HFFc6 (cell line): ENCODE measurements at places on chromosomes 6 and 20. TPM values are rescaled to one million over a fixed set of nuclear protein-coding genes. Genes with fewer than 3 reads are reported as not detected.

GRCh38 chr6:127618729-127619128 lies 41.8 kb downstream of the C6orf58 start:
- peak; percentile 32 for DNase-seq
- H3K4me1 ChIP-seq, result peaks cover 7% of the 10 kb centered on the region; the same call in 1 of the 2 replicates
- H3K27me3 ChIP-seq, result peaks cover 1% of the 10 kb centered on the region
- H3K4me3 ChIP-seq, result no peak overlapping the region
- no peaks in the 10 kb centered on the region for H3K36me3 ChIP-seq

- H3K4me1 ChIP-seq, result peaks cover 17% of the 10 kb centered on the region
- peaks cover 12% of the 10 kb centered on the region for H3K36me3 ChIP-seq
- DNase-seq, result no peak
- H3K27me3 ChIP-seq, result no peaks in the 10 kb centered on the region
- no peak overlapping the region for H3K27ac ChIP-seq
These were observed 128.8 kb downstream of the QKI start for GRCh38 chr6:163543321-163543720.

DNA sequence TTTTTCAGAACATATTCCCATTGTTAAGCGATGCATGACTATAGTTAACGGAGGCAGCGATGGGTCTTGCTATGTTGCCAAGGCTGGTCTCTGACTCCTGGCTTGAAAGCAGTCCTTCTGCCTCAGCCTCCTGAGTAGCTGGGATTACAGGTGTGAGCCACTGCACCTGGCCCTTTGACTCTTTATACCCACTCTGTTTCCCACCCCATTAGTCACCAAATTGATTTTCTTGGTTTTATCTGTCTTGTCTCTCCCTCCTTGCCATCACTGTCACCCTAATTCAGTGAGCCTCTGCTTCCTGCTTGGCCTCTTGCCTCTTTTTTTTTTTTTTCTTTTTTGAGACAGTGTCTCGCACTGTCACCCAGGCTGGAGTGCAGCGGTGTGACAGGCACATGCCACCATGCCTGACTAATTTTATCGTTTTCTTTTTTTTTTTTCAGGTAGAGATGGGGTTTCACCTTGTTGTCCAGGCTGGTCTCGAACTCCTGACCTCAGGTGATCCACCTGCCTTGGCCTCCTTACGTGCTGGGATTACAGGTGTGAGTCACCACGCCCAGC lies 31.3 kb downstream of the ZFAND3 start:
- DNase-seq, result no peak
- no peak overlapping the region for H3K4me3 ChIP-seq
- H3K27me3 ChIP-seq, result no peaks in the 10 kb centered on the region
- peaks cover 4% of the 10 kb centered on the region; the same call in 1 of the 2 replicates for H3K36me3 ChIP-seq

DNA sequence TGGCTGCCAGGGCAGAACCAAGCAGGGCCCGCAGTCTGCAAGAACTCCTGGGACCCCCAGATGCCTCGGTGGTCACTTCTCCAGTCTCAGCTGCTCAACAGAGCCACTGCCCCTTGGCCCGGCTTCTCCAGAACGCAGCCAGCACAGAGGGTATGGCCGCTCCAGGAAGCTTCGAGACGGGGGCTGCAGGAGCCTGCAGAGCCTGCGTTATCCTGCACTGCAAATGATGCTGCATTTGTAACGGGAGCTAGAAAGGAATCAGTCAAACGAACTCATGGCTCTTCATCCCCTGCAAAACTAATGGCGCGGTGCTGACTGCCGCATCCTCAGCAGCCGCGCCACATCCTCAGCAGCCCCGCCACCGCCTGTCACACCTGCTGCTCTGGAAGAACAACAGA lies 254.9 kb downstream of the TAF4 start:
- no peak overlapping the region for H3K4me3 ChIP-seq
- no peaks in the 10 kb centered on the region for H3K36me3 ChIP-seq
- no peaks in the 10 kb centered on the region for H3K4me1 ChIP-seq
- H3K27me3 ChIP-seq, result peaks cover 18% of the 10 kb centered on the region
- H3K27ac ChIP-seq, result no peak overlapping the region
- DNase-seq, result no peak

- DNase-seq, result no peak
- H3K4me3 ChIP-seq, result no peak overlapping the region
- H3K36me3 ChIP-seq, result peaks cover 14% of the 10 kb centered on the region
- H3K27ac ChIP-seq, result no peak overlapping the region
- peaks cover 18% of the 10 kb centered on the region for H3K4me1 ChIP-seq
These were observed 2.9 kb upstream of the RAB22A start for GRCh38 chr20:58306421-58307261.

DNA sequence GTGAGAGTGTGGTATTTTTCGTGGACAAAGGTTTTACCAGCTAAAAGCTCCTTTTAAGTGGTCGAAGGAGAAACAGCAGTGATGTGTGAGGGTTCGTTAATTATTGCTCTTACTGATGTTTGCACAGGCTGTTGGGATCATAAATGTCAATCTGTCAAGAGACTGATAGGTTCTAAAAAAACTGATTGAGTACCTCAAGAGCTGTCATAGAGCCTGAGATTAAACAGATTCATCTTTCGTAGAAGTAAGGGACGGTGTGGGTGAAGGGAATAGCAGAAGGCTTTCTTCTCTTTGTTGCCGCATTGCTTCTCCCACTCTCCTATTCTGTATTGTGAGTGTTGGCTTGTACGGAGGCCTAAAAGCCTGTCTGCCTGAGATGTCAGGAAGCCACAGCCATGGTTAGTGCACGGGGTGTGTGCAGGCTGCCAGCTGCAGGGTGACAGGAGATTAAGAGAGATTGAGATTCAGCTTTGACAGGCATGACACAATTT lies 291.0 kb downstream of the ZFAND3 start:
- H3K27ac ChIP-seq, result peak overlapping the region; percentile 19; the same call in 1 of the 2 replicates
- H3K27me3 ChIP-seq, result peaks cover 4% of the 10 kb centered on the region
- no peak for DNase-seq
- peaks cover 19% of the 10 kb centered on the region; the same call in 1 of the 2 replicates for H3K36me3 ChIP-seq

DNA sequence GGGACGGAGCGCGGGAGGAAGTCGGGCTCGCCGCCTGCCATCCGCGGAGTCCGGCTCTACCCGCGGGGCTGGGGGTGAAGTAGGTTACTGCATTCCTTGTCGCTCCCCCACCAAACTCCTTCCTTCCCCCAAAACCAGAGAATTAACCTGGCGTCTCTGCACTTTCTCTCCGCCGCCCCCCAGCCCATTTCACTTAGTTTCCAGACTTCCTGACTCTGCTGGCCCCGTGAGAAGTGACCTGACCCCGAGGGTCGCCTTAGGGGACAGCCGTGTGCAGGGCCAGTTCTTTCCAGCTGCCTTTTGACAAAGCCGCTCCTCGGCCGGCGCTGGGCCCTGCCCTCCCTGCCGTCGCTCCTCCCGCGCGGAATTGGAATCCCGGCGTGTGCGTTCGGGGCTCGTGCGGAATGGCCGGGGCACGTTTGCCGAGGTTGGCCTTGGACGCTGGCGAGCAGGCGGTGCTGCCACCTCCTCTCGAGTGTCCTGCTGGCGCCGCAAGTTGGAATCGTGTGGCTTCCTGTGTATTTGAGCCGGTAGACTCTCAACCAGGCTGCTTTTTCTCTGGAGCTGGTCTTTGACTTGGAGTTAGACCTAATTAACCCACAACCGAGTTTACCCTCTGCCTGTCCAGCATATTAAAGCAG lies 650 bp downstream of the DCBLD1 start:
- H3K27me3 ChIP-seq, result 0 out of 2 replicates have a peak, but pooled peaks cover 4% of the 10 kb centered on the region
- H3K4me3 ChIP-seq, result peak overlapping the region; percentile 95
- H3K4me1 ChIP-seq, result peaks cover 52% of the 10 kb centered on the region
- peak; percentile 54 for DNase-seq
- peak overlapping the region; percentile 86 for H3K27ac ChIP-seq

DNA sequence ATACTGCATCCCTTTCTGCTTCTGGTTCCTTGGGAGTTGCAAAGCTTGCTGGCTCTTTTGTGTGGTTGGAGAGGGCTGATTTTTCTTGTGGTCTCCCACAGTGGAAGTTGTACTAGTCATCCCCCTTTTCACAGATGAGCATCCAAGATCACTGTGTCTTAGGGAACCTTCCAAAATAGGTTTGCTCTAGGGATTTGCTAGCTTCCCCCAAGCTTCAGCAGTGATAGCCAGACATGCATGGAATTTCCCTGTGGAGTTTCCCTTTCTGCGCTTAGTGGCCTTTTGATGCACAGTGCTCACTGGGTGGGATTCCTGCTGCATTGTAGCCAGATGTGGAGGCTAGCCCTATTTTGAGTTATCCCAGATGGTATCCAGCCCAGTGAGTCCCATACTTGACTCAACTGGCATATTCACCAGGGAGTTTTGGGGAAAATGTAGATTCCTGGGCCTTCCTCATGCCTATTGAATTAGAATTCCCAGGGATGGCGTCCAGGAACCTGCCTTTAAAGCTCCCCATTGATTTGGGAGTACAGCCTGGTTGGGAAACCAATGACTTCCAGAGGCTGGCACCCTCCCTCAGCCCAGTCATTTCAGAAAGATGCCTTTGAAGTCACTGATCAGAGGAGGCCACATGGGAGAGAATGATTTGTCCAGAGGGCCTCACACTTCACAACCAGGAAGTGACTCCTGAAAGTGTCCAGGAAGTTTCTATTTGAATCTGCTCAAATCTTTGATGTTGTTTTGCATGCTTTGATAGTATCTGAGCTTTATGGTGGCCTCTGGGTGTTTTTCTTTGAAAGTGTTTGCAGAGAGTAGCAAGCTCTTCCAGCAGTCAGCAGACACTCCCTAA lies 25.9 kb downstream of the PPARD start:
- peak overlapping the region; percentile 7; the same call in 1 of the 2 replicates for H3K4me3 ChIP-seq
- peaks cover 40% of the 10 kb centered on the region for H3K36me3 ChIP-seq
- H3K4me1 ChIP-seq, result peaks cover 66% of the 10 kb centered on the region
- H3K27me3 ChIP-seq, result peaks cover 5% of the 10 kb centered on the region
- H3K27ac ChIP-seq, result peak overlapping the region; percentile 98

DNA sequence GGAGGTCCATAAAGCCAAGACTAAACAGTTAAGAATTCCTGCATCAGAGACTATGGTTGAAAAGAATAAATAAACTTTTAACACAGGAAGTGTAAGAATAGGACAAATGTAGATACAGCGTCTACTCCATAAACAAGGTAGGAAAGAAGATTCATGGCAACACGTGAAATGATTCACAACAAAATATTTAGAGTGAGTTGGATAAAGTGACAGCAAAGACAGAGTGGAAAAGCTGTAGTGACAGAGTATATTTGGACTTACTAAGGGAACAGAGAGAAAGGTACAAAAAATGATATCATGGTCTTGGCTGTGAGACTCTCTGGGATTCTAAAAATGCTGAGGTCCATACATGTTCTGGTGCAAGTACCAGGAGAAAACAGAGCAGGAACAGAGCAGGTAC lies 21.9 kb upstream of the KIAA0408 start:
- peaks cover 8% of the 10 kb centered on the region for H3K36me3 ChIP-seq
- peak overlapping the region; percentile 75 for H3K27ac ChIP-seq
- peaks cover 2% of the 10 kb centered on the region; the same call in 1 of the 2 replicates for H3K27me3 ChIP-seq
- no peak for DNase-seq

- H3K27me3 ChIP-seq, result peaks cover 8% of the 10 kb centered on the region
- no peak overlapping the region for H3K4me3 ChIP-seq
- H3K27ac ChIP-seq, result no peak overlapping the region
- no peaks in the 10 kb centered on the region for H3K4me1 ChIP-seq
- no peak for DNase-seq
- H3K36me3 ChIP-seq, result no peaks in the 10 kb centered on the region
These were observed 35.0 kb upstream of the LIN28B start for GRCh38 chr6:104921896-104922295.

GSTA2 gene
- not detected in 3 replicates for total RNA-seq

- H3K27ac ChIP-seq, result no peak overlapping the region
- peaks cover 8% of the 10 kb centered on the region for H3K27me3 ChIP-seq
- no peaks in the 10 kb centered on the region; the same call in 1 of the 2 replicates for H3K36me3 ChIP-seq
- DNase-seq, result no peak
- H3K4me1 ChIP-seq, result no peaks in the 10 kb centered on the region
- no peak overlapping the region for H3K4me3 ChIP-seq
These were observed 66.7 kb downstream of the MOCS1 start for GRCh38 chr6:39867592-39867991.

- peak overlapping the region; percentile 71 for H3K4me3 ChIP-seq
- H3K27ac ChIP-seq, result no peak overlapping the region
- peaks cover 6% of the 10 kb centered on the region for H3K27me3 ChIP-seq
- H3K4me1 ChIP-seq, result peaks cover 12% of the 10 kb centered on the region
These were observed 323.3 kb upstream of the NT5E start for GRCh38 chr6:85126485-85127167.

GRCh38 chr20:45407783-45408645 lies at the start of gene DBNDD2:
Gene DBNDD2, plus strand, starts transcription at chr20:45408289. Its CDS starts 179 bp downstream, at chr20:45408468.
- no peak for DNase-seq
- H3K4me3 ChIP-seq, result peak within 1 kb of the TSS; percentile 87
- H3K4me1 ChIP-seq, result peaks cover 17% of the 10 kb centered on the region
- H3K27ac ChIP-seq, result peak within 1 kb of the TSS; percentile 85
- H3K27me3 ChIP-seq, result no peaks in the 10 kb centered on the region; the same call in 1 of the 2 replicates

DNA sequence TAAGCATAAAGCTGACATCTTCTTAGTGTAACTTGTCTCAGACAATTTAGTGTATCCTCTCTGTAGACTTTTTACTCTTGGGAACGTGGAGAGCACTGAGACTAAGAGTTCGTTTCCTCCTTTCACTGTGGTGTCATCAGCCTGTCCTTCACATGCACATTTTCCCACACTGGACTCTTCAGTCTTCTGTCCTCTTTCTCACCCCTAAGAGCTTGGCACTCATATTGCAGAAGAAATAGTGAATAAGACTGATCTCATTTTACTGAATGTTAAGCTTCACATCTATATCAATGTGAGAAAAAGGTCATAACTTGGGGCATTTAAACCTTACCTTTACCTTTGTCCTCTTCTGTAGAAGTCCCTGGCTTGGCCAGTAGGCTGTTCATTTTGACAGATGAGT lies 25.6 kb downstream of the FUCA2 start:
- H3K27ac ChIP-seq, result no peak overlapping the region
- no peaks in the 10 kb centered on the region for H3K27me3 ChIP-seq
- H3K4me3 ChIP-seq, result no peak overlapping the region
- no peak for DNase-seq

DNA sequence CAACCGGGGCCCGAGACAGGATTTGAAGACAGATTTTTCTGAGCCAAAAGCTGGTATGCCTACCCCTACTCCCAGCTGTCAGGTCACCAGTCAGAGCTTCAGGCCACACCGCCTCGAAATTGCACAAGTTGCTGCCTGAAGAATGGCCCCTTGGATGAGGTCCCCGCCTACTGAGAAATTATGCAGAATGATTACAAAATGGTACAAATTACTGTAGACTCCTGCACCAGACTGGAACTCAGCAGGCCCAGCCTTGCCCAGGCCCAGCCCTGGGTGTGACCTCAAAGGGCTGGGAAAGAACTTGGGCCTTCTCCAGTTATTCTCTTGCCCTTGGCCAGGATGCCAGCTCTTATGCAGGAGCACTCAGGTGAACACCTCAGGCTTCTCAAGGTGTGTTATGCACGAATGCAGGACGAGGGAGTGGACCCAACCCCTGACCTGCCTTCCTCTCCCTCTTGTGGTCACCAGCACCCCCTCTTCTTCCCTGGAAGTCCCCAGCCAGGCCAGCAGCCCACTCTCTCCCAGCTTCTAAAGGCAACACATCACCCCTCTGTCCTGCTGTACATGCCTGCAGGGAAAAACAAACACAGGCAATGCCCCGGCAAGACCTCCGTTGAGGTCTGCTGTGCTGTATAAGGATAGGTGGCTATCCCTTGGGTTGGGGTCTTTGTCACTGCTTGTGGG lies 88.7 kb upstream of the NAA20 start:
- H3K4me1 ChIP-seq, result peaks cover 26% of the 10 kb centered on the region
- DNase-seq, result no peak
- H3K36me3 ChIP-seq, result no peaks in the 10 kb centered on the region
- H3K27me3 ChIP-seq, result peaks cover 1% of the 10 kb centered on the region
- H3K27ac ChIP-seq, result no peak overlapping the region; the same call in 1 of the 2 replicates
- no peak overlapping the region for H3K4me3 ChIP-seq

GRCh38 chr6:148890096-148890495 lies 143.3 kb downstream of the UST start:
- H3K4me3 ChIP-seq, result no peak overlapping the region
- DNase-seq, result no peak
- peaks cover 36% of the 10 kb centered on the region for H3K36me3 ChIP-seq
- no peak overlapping the region for H3K27ac ChIP-seq

TPBG gene
- 85.3 to 123 TPM (median 89.3 TPM) in 3 replicates for total RNA-seq

- H3K4me1 ChIP-seq, result no peaks in the 10 kb centered on the region
- no peaks in the 10 kb centered on the region for H3K27me3 ChIP-seq
- no peak for DNase-seq
- no peak overlapping the region; the same call in 1 of the 2 replicates for H3K4me3 ChIP-seq
- no peaks in the 10 kb centered on the region for H3K36me3 ChIP-seq
These were observed 230.5 kb upstream of the KHDRBS2 start for GRCh38 chr6:62516291-62517141.
